ENCODE measurements at places on chromosomes 4 and X.

- ATAC-seq = no peak
These were observed 6.9 kb upstream of the ELF4 start for GRCh38 chrX:130117166-130117565.

DNA sequence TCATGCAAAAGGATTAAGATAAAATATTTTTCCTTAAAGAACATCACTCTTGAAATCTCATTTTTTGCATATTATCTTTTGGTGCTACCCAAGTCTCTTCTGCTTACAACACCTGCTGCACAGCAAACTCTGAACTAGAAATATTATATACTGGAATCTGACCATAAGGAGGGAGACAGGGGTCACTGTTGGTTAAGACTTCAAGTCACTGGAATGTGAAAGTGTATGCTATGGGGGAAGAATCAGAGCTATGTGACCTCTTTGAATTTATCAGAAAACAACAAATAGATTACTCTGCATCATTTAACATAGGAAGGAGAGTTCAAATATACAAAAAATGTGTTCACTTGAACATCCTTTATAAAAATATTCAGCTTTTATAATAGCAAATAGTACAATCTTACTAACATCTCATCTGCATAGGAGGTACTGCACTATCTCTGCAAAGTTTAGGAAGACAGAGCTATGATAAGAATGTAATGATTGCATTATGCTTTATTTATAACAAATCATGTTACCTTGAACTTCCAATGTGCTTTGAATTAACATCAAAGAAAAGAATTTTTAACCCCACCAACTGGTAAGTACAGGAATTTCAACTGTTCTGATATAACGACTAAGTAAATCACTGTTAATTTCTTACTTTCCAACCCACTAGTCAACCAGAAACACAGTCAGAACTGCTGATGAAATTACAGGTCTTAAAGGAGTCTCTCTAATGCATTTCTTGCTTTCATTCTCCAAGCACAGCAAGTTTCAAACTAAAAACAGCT, 69.8 kb downstream of the ZNF827 start:
- no peak for ATAC-seq

DNA sequence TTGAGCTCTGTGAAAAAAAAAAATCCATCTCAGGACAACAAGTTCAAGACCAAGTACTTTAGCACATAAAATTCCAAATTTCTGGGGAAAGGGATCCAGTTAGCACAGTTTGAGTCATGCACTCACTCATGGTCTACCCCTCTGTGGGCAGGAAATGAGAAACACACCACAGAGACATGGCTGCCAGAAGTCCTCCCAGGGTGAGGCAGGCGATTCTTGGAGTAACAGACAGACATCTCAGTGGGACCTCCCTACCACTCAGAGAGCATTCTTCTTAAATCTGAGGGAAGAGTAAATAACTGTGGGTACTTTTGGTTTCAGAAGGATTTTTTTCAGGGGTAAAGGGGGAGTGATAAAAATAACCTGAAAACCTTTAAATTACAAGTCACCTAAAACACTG, 14.1 kb downstream of the CXCL1 start:
- ATAC-seq = no peak

- ATAC-seq = no peak
These were observed 43.5 kb downstream of the NUDT9 start for GRCh38 chr4:87465739-87466366.

GRCh38 chr4:137866671-137867070, 334.4 kb upstream of the PCDH18 start:
- no peak for ATAC-seq

GRCh38 chrX:129759576-129760061, 20.1 kb upstream of the SASH3 start:
- peak; percentile 46 for ATAC-seq

- ATAC-seq = no peak
These were observed 236.6 kb upstream of the ANKRD50 start for GRCh38 chr4:124948976-124949597.

DNA sequence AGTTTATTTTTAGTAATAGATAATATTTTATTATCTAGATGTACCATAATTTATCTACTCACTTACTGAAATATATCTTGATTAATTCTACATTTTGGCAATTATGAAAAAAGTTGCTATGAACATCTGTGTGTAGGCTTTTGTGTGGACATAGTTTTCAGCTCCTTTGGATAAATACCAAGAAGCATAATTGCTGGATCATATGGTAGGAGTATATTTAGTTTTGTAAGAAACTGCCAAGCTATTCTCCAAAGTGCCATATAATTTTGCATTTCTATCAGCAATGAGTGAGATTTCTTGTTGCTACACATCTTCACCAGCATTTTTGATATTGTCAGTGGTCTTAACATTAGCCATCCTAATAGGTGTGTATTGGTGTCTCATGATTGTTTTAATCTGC, 882.6 kb upstream of the GRIA3 start:
- no peak for ATAC-seq

DNA sequence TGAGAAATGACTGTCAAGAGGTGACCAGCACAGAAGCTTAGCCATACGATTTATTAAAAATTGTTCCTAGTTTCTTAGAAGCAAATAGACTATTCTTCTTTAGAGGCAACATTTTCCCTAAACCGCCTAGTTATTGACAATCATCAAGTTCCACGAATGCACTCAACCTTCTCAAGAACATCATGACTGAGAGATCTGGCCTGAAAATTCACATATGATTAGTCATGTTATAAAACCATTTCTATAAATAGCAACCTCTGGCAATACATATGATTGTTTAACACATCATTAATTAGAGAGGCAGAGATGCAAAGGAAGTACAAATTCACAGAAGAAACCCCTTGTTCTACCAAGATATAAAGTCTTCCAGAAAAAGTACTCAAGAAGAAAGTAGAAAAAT, 6.7 kb downstream of the NUP62CL start:
- ATAC-seq = no peak

DNA sequence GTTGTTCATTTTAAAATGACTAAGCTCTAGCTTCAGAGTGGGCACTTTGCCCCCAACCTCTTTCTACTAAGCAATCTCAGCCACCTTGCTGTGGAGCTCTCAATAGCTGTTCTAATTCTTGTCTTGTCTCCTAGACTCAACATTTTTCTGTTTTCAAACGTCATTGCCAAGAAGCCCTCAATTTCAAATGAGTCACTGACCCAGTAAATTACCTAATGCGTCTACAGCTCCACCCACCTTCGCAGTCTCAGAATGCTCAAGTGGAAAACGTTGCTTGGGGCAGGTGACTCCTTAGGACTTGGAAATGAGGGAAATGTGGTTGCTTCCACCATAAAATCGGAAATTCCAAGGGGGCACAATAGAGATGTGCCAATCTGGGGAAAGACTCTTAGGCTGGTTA, 59.0 kb downstream of the ING2 start:
- ATAC-seq = peak; percentile 83

DNA sequence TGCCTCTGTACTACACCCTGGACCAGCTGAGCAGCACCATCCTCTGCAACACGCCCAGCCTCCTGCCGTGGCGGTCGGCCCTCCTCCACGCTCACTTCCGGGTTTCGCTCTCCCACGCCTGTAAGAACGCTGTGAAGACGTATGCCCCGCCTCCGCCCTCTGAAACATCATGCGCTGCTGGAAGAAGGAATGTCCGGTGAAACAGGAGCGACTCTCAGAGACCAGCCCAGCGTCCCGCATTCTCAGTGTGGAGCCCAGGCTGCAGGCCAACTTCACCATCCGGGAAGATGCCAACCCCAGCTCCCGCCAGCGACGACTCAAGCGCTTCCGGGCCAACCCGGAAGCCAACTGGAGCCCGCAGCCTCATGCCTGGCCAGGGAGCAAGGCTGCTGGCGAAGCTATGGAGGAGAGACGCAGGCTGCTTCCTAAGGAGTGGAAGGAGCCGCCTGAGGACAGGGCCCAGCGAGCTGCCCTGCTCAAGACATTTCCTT, 186.1 kb upstream of the SLITRK2 start:
- no peak for ATAC-seq

DNA sequence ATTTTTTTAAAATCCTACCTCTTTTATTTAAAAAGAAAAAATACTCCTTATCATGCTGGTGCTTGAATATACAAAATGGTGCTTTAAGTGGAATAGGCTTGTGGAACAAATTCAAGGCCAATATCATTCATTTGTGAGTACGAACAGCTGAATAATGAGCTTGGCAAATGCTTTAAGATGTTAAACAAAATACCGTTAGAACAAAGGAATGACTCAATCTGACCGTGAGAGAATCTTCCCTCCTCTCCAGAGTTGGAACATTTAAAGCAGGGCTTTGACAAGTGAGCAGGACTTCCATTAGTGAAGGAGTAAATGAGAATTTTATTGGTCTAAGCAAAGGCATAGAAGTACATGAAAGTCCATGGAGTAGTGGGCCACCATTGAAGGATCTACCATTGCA, 74.5 kb downstream of the DCLK2 start:
- ATAC-seq = peak; percentile 22

GRCh38 chrX:71533516-71533850, 579 bp downstream of the OGT start:
- no peak for ATAC-seq

All from gastroesophageal sphincter (tissue), 4 donors.